ENCODE measurements at places on chromosomes 3 and 15. TPM values are rescaled to one million over a fixed set of nuclear protein-coding genes. Genes with fewer than 3 reads are reported as not detected.

DNA sequence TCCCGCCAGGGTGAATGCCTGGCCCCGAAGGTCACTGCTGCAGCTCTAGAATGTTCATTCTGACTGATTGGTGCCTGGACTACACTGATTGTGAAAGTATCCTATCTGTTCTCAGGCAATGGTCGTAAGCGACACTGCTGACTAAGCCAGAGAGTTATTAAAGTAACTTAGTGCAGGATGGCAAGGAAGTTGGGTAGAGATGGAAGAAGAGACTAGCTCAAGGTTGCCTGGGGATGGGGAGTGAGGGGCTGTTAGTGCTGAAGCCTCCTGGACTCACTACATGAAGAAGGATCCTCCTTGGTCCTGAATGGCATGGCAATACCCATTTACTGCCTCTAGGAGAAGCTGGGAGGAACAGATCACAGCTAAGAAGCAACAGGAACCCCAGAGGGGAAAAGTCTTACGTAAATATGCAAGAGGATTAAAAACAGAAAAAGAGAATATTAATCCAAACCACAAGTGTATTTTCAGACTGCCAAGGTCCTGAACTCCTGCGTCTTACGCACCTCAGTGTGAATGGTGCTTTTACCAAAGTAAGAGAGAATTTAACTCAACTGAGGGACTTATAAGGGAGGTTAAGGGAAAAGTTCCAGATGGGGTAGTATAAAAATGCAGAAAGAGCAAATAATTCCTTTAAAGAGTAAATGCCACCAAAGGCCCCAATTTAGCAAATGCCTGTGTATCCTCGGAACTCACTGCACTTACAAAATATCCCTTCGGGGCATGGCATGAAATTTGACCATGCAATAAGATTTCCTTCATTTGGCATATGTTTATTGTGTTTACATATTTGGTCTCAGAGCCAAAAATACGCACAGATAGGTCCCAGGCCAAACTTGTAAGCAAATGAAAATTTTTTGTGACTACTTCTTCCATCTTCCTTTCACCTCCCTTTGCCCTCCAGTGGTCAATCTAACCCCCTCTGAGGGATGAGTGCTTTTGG is 64.0 kb upstream of the DGKG start:
- no peak for DNase-seq

GRCh38 chr3:18813300-18813699 is 335.0 kb upstream of the KCNH8 start:
- no peak for DNase-seq

- no peak for DNase-seq
Measured at GRCh38 chr15:74370471-74370870, 3.0 kb upstream of the CYP11A1 start.

- no peak for DNase-seq
Measured at GRCh38 chr15:50542887-50543210, 3.6 kb downstream of the USP50 start.

GRCh38 chr3:5232570-5232969 is 45.1 kb downstream of the EDEM1 start:
- no peak for DNase-seq

- DNase-seq: no peak
Measured at GRCh38 chr15:96701443-96701842, 370.9 kb downstream of the NR2F2 start.

DNA sequence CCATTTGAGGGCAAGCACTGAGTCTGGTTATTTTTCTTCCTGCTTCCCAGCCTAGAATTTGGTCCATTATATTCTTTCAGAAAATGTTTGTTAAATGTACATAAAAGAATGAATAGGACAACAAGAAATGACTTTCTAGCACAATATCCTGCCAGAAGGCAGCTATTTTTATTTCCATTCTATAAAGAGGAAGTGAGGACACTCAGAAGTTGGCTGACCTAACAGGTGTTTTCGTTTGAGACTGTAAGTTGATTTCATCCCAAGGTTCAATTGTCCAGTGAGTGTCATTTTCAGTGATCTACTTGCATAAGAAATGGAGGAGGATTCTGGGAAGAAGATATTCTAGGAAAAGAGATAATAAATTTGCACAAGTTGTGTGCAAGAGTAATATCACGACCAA is 191.9 kb upstream of the POU1F1 start:
- no peak for DNase-seq

- no peak for DNase-seq
Measured at GRCh38 chr3:52361898-52362297, 45.8 kb downstream of the DNAH1 start.

- DNase-seq: peak; percentile 60
Measured at GRCh38 chr3:30437171-30437601, 169.2 kb upstream of the TGFBR2 start.

The GATA2 gene
- total RNA-seq: 11.6 TPM

GRCh38 chr3:164451072-164451910 is 627.0 kb downstream of the SI start:
- DNase-seq: no peak

DNA sequence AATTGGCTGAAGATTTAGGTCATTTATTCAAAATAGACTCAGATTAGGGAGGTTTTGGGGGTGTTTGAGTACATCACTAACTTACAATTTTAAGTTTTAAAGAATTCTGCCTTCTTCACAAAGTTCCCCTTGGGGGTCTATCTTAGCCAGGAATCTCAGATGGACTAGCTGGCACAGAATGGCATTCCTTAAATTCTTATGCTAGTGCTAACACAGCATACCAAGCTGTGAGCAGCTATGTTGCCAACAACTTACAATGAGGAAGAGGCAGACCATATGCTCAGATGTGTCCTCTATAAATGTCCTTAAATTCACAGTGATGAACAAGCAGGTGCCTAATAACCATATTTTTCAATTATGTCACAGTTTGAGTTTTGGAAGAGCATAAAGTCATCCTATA is 60.9 kb upstream of the NPHP3 start:
- DNase-seq: no peak
